Natural killer cell (primary cell): ENCODE measurements at places on chromosomes 12 and 14. TPM values are rescaled to one million over a fixed set of nuclear protein-coding genes. Genes with fewer than 3 reads are reported as not detected.
A peak's percentile ranks its signal among the peaks of the same experiment; 100 is the strongest.

- DNase-seq: no peak
- H3K36me3 ChIP-seq: no peaks in the 10 kb centered on the region
- no peaks in the 10 kb centered on the region for H3K4me1 ChIP-seq
- H3K27me3 ChIP-seq: no peaks in the 10 kb centered on the region
- H3K27ac ChIP-seq: no peak overlapping the region
Measured at GRCh38 chr14:106837870-106838269, 1311.5 kb downstream of the TMEM121 start.

- H3K27me3 ChIP-seq: no peaks in the 10 kb centered on the region
- no peaks in the 10 kb centered on the region for H3K4me1 ChIP-seq
- no peak overlapping the region for H3K4me3 ChIP-seq
- DNase-seq: no peak
Measured at GRCh38 chr12:106433055-106433454, 75.5 kb downstream of the POLR3B start.

GRCh38 chr12:69896653-69897381, 71.8 kb downstream of the MYRFL start:
- no peak overlapping the region for H3K27ac ChIP-seq
- H3K4me1 ChIP-seq: no peaks in the 10 kb centered on the region
- no peak for DNase-seq
- H3K36me3 ChIP-seq: no peaks in the 10 kb centered on the region
- H3K27me3 ChIP-seq: no peaks in the 10 kb centered on the region
- no peak overlapping the region for H3K4me3 ChIP-seq

GRCh38 chr12:33752854-33753253, 269.4 kb upstream of the ALG10 start:
- H3K36me3 ChIP-seq: no peaks in the 10 kb centered on the region
- no peaks in the 10 kb centered on the region for H3K4me1 ChIP-seq
- no peak overlapping the region for H3K4me3 ChIP-seq
- no peak overlapping the region for H3K27ac ChIP-seq
- H3K27me3 ChIP-seq: no peaks in the 10 kb centered on the region

DNA sequence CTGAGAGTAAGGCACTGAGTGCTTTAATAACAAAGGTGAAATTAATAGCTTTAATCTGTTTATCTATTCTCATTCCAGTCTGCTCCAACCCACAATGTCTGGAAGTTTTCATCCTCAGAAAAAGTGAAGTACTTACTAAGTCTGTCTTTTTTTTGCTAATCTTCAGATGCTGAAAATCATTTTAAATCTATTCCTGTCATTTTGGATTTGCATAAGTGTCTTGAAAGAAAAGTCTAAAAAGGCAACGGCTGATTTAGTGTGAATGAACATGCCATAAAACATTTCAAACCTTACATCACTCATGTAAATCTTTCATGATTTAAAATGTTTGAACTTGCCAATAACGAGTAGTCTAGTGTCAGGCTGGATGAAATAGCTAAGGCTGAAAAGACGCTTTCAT, 685.6 kb downstream of the RPS29 start:
- H3K27ac ChIP-seq: no peak overlapping the region
- no peak for DNase-seq
- H3K4me1 ChIP-seq: no peaks in the 10 kb centered on the region

GRCh38 chr12:132151766-132152410, 7.6 kb downstream of the NOC4L start:
- H3K4me1 ChIP-seq: peaks cover 10% of the 10 kb centered on the region
- H3K27me3 ChIP-seq: no peaks in the 10 kb centered on the region
- H3K27ac ChIP-seq: no peak overlapping the region
- DNase-seq: peak; percentile 9

- no peak overlapping the region for H3K4me3 ChIP-seq
- H3K27ac ChIP-seq: no peak overlapping the region
- no peaks in the 10 kb centered on the region for H3K27me3 ChIP-seq
Measured at GRCh38 chr12:46811185-46811584, 14.6 kb downstream of the SLC38A4 start.

Gene TRHDE
- total RNA-seq: 0.33 TPM

Gene TAS2R20
- 2.4 TPM for total RNA-seq
